ENCODE measurements at places on chromosomes 3 and 15. TPM values are rescaled to one million over a fixed set of nuclear protein-coding genes. Genes with fewer than 3 reads are reported as not detected.
A peak's percentile ranks its signal among the peaks of the same experiment; 100 is the strongest.

The GOLGA6L7 gene
- not detected for total RNA-seq

The NR1I2 gene
- 456 TPM for total RNA-seq

The CSPG5 gene
- 1.7 TPM for total RNA-seq

The CACNA2D3 gene
- 0.27 TPM for total RNA-seq

The NR2E3 gene
- 1.3 TPM for total RNA-seq

The BMF gene
- 13.5 TPM for total RNA-seq

DNA sequence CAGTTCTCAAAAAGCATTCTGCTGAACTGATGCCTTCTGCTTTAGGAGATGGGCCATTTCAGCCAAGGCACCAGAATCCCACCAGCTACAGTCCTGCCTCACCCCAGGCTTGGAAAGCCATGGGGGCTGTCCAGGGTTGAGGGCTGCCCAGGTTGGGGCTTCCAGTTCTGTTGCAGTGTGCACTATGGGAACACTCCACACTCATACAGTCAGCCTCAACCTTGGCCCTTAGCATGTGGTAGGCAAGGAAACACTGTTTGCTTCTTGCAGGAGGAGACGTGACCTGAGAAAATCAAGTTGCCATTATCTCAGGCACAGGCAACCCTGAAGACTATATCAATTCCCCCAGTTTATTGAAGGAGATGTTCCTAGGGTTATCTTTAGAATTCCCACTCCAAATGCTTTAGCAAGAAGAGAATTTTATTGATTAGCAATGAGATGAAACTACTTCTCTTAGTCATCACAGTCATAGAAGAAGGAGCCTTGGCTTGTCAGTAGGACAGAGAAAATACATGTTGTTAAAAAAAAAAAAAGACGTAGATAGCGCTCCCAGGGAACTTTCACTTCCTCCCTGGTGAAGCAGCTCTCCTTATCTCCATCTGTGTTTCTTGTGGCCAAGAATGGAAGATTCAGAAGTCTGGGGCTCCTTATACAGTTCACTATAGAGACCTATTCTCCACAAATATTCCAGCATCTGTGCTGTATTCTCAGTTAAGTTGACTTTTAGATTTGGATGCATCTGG is 38.3 kb upstream of the IL12A start:
- H3K4me3 ChIP-seq: no peak overlapping the region
- no peaks in the 10 kb centered on the region for H3K27me3 ChIP-seq
- H3K36me3 ChIP-seq: no peaks in the 10 kb centered on the region
- no peaks in the 10 kb centered on the region for H3K4me1 ChIP-seq
- H3K27ac ChIP-seq: no peak overlapping the region

DNA sequence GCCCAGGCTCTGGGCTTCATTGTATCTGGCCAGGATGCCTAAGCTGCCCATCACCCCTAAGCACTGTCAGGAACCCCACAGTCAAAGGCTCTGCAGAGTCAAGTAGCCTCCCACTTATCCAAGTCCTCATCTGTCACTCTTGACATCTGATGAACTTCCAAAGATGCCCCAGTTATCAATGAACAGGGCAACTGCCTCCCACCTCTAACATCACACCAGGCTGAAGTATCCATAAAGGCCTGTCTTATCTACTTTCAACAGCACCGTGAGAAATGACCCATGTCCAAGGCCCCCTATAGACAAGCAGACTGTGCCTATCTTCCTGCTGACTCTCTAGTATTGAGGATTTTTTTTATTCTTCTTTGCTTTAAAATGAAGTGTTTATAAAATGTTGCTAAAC is 56.4 kb downstream of the TRIM69 start:
- no peaks in the 10 kb centered on the region for H3K27me3 ChIP-seq
- DNase-seq: no peak
- no peaks in the 10 kb centered on the region for H3K36me3 ChIP-seq
- no peak overlapping the region for H3K27ac ChIP-seq

DNA sequence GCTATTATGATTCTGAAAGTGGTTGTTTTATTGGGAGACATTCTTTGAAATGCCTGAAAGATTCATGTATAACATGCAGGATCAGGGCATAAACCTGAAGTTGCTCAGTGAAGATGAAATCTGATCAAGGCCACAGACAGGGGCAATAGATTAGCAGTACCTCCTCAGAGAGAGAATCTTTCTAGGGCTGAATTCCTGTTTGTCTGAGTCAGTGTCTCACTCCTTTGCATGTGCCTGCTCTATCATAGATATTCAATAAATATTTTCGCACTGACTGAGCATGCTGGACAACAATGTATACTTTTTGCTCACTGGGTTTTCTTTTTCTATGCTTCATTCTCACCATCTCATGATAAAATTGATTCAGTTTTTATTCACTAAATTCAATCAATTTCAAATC is 49.8 kb upstream of the PFN2 start:
- H3K27me3 ChIP-seq: no peaks in the 10 kb centered on the region
- no peak overlapping the region for H3K27ac ChIP-seq
- no peak for DNase-seq

GRCh38 chr15:77772641-77773402 is 140.1 kb upstream of the LINGO1 start:
- no peaks in the 10 kb centered on the region for H3K27me3 ChIP-seq
- H3K4me1 ChIP-seq: no peaks in the 10 kb centered on the region
- no peak for DNase-seq
- H3K27ac ChIP-seq: no peak overlapping the region

DNA sequence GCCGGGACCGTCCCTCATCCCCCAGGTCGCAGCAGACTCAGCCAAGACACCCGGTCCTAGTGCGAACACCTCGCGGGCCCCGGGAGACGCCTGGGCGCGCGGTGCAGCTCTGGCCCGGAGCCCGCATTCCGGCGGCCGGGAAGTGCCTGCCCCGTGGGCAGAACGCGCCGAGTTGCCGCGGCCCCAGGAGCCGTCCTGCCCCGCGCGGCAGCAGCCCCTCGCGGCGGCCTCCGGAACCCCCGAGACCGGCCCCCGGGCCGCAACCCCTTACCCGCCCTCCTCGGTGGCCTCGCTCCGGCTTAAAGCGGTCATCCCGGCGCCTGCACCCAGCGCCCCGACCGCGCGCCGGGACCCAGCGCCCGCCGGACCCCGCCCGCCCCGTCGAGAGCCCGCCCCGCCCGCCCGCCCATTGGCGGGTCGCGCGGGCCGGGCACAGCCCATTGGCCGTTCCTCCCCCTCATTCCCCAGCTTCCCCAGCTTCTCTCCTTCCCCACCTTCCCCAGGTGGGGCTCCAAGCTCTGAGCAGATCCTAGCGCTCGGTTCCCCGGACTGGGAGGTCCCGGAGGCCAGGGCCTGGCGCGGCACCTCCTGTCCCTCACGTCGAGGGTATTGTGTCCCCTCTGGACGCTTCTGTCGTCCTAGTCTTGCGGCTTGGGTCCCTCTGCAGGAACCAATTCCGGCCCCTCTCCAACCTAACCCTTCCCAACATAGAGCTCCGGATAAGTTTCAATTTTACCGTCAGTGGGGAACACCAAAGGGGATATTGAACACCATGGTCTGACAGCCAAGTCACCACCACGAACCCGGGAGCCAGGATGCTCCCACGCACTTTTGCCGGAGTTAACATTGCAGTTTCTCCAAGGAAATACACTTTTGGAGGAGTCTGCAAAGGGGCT is at the start of gene GRAMD2A:
GRAMD2A (minus strand) TSS at position 328 of the 896 bp plus-strand sequence.
- peaks cover 39% of the 10 kb centered on the region for H3K36me3 ChIP-seq
- DNase-seq: no peak
- H3K4me3 ChIP-seq: peak within 1 kb of the TSS; percentile 58
- peak within 1 kb of the TSS; percentile 41 for H3K27ac ChIP-seq
- no peaks in the 10 kb centered on the region for H3K4me1 ChIP-seq

DNA sequence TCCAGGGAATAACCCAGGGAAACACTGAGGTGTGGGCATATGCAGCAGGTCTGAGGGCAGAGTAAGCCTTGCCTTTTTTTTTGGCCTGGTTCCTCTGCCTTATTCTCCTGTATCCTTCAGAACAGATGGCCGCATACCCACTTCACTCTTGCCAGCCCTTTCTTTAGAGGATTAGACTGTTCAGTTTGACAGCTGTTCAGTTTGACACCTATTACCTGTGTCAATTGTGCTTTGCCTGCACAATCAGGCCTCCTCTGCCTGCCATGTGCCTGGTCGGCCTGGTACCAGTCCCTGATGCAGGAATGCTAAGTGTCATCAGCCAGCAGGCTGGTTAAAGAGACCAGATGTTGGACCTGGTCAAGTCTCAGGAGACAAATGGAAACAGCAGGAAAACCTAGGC is 22.3 kb downstream of the TM6SF1 start:
- H3K4me3 ChIP-seq: no peak overlapping the region
- H3K4me1 ChIP-seq: no peaks in the 10 kb centered on the region
- DNase-seq: no peak
- no peaks in the 10 kb centered on the region for H3K27me3 ChIP-seq
- no peaks in the 10 kb centered on the region for H3K36me3 ChIP-seq

- H3K4me3 ChIP-seq: no peak overlapping the region
- no peaks in the 10 kb centered on the region for H3K36me3 ChIP-seq
- no peaks in the 10 kb centered on the region for H3K27me3 ChIP-seq
These were observed 12.3 kb downstream of the LRIG1 start for GRCh38 chr3:66488492-66488891.

GRCh38 chr3:14799146-14799545 is 19.6 kb upstream of the FGD5 start:
- no peaks in the 10 kb centered on the region for H3K4me1 ChIP-seq
- H3K27ac ChIP-seq: peak overlapping the region; percentile 43
- no peaks in the 10 kb centered on the region for H3K36me3 ChIP-seq
- no peak for DNase-seq
- H3K4me3 ChIP-seq: no peak overlapping the region
